ENCODE measurements at places on chromosomes 2 and 18.

- DNase-seq, result no peak
Observed at GRCh38 chr2:239940861-239941570, 84.1 kb downstream of the NDUFA10 start.

GRCh38 chr2:234110219-234110618 lies 59.7 kb downstream of the SPP2 start:
- no peak for DNase-seq

- no peak for DNase-seq
Observed at GRCh38 chr2:60834270-60834717, 47.1 kb upstream of the REL start.

DNA sequence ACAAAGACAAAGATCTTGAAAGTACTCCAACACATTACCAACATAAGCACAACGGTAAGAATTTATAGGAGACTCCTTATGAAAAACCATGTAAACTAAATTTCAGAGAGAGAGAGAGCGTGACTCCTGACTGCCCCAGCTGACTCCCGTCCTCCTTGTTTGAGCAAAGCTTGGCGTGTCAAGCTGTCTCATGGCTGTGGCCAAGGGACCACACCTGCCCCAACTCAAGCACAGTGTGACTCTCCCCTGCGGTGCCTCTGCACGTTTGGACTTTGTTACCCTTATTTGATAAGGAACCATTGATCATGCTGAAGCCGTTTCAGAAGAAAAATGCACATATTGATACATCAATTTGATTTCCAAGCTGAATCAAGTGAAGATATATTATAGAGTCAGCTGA lies 124.8 kb downstream of the COL6A3 start:
- no peak for DNase-seq

- DNase-seq, result no peak
Observed at GRCh38 chr2:168534926-168535325, 78.9 kb downstream of the CERS6 start.

DNA sequence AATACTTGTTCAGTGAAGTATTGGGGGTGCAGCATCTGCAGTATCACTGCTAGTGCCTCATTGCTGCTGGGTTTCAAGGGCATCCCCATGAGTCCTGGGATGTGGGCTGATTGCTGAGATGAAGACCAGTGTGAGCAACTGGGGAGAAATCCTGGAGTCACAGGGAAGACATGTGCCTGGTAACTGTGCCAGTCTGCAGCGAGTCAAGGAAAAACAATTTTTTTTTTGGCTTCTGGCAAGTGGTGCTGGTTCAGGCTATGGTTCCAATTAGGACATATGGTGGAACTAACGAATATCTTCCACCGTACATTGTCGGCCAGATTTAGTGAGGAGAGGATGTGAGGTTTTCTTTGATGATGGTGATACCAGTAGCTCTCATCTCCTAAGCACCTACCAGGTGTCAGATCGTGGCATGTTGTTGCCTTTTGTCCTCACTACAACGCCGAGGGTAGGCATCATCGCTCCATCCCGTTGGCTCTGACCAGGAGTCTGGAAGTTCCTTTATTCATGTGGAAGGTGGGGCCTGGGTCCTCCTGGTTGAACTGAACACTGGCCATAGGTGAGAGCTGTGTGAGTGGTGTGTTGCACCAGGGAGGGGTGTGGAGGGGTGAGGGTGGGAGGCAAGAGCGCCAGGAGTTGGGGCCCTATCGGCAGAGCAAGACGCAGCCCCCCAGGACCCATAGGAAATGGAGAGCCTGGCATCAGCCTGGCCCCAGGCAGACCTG lies 118.0 kb upstream of the HS6ST1 start:
- no peak for DNase-seq

- no peak for DNase-seq
Observed at GRCh38 chr2:97739020-97739892, 25.9 kb downstream of the ZAP70 start.

Data from stimulated activated effector memory CD8-positive, alpha-beta T cell treated with anti-CD3 and anti-CD28 coated beads, Interleukin-12 subunit alpha, Interleukin-12 subunit beta, amount 100 ng/mL, for 72 hours (primary cell).